Activated T-cell treated with anti-CD3 and anti-CD28 coated beads, Interleukin-2, amount 50 U/mL, for 24 hours (primary cell): ENCODE measurements at places on chromosomes 6 and 20.

GRCh38 chr6:148867862-148868261 is 121.0 kb downstream of the UST start:
- DNase-seq = no peak

GRCh38 chr6:107216197-107216933 is 101.0 kb upstream of the BEND3 start:
- no peak for DNase-seq

DNA sequence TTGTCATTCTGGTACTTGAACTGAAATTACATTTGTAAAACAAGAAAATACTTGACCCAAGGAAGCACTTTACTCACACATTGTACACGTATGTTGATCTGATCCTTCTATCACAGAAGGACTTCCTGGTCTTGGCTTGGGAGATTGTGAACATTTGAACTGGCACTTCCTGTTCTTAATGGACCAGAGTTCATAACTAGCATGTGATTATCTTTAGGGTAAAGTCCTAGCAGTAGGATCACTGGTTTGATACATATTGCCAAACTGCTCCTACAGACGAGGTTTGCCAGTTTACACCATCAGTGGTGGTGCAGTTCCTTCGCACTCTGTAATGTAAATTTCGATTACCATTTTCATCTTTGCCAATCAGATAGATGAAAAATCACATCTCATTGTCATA is 12.7 kb downstream of the HECA start:
- DNase-seq = no peak

GRCh38 chr6:20879526-20879925 is 345.3 kb downstream of the CDKAL1 start:
- DNase-seq = no peak

GRCh38 chr20:9092655-9093054 is 23.8 kb downstream of the PLCB4 start:
- DNase-seq = no peak

DNA sequence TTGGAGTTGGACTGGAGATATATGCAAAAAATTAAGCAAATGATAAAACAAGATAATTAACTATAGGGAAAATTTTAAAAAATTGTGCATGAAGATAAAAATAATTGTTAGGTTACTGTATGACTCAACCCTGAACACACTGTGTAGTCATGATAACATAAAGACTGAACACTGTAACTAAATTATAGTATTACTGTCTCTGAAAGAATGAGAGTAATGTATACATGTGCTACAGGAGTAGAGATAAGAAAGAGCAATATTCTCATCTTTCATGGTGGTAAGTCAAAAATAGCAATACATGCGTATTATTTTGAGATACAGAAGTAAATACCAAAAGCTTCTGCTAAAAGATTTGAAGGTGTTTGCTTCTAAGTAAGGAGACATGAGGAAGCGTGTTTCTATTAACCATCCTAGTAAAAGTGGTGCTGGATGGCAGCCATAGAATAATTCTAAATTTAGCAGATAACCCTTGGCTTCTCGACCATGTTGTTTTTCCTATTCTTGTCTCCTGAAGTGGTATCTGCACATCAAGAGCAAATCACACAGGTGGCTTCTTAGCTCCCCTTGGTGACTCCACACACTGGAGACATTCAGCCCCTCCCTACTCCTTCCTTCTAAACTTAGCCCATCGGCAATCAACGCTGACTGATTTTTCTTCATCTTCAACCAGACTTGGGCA is 390.6 kb upstream of the PLCB4 start:
- DNase-seq = no peak

- DNase-seq = no peak
Measured at GRCh38 chr6:4870821-4871494, 94.8 kb downstream of the CDYL start.

- DNase-seq = no peak
Measured at GRCh38 chr20:35368666-35369423, 42.9 kb downstream of the UQCC1 start.

DNA sequence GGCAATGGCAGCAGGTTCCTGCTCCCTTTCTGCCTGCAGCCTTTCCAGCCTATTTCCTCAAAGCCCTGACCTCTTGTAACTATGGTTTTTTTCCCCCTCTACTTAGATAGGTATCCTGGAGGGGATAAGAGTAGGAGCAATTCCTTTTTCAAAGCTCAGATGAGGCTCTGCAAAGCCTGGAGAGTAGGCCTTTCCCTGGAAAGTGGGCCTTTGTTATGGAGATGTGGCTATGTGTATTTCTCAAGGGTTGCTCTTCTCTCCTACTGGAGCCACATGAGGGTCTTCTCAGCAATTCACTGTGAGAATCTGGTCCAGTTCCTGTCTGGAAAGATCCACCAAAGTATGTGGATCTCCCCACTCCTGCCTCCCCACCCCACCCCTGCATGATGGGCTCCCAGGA is 96.0 kb downstream of the DTD1 start:
- no peak for DNase-seq

DNA sequence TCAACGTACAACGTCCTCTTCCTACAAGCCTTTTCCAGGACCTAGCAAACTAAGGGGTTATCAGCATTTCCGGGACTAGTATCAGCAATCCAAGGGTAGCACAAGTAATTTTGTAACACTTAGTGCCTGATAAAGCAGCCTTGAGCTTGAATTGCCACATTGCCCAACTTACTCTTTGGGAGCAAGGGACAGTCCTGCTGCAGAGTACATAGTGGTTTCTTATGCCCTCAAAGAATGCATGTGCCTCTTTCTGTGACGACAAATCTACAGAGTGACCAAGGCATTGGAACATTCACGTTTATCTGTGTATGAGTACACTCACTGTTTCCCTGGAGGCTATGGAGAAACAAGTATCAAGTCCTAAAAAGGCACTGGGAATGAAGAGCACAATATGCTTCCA is 3.2 kb upstream of the ID4 start:
- DNase-seq = no peak

DNA sequence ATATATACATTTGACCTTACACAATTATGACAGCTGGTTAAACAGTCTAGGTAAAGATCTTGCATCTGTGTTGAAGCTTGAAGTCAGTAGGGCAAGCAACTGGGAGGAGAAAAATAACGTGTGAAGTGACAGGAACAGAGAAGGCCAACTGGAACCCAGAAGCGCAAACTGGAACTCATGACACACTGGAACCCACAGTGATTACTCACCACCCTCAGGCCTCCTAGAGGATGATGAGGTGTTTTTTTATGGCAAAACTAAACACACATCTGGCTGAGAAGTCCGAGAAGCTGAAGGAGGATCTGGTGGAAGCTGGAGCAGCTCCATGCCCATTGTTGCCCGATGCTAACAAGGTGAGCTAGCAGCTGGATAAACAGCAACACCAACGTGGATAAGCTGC is 108.1 kb downstream of the TMEM200A start:
- no peak for DNase-seq

DNA sequence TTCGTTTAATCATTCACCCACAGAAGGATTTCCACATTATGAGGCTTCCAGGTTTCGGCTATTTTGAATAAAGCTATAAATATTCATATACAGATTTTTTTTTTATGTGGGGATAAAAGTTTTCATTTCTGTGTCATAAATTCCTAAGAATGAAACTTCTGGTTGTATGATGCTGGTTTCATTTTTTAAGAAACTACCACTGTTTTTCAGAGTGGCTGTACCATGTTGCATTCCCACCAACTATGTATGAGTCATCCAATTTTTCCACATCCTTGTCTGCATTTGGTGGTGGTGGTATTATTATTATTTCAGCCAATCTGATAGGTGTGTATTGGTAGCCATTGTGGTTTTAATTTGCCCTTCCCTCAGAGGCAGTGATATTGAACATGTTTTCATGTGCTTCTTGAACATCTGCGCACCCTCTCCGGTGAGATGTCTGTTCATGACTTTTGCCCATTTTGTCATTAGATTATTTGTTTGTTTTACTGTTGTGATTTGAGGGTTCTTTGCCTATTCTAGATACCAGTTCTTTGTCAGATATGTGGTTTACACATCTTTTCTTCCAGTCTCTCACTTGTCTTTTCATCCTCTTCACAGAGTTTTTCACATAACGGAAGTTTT is 75.5 kb downstream of the DOK5 start:
- no peak for DNase-seq

- DNase-seq = no peak
Measured at GRCh38 chr6:91708534-91708933, 1121.7 kb upstream of the MAP3K7 start.

DNA sequence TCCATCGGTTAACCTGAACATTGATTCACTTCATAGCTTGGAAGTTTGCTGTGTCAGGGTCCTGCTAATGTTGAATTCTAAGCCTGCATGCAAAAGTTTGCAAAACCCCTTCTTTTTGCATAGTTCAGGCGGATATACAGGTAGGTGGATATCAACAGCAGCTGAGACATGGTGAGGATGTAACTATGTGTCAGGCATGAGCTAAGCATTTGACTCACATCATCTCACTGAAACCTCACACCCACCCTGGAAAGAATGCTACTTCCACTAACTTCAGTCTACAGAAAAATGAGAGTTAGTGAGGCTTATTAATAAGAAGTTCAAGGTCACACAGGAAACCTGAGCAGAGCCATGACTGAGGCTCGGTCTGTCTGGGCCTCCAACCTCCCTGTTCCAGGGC is 276.9 kb downstream of the BMP7 start:
- no peak for DNase-seq

GRCh38 chr20:61234224-61234890 is 17.7 kb upstream of the CDH4 start:
- no peak for DNase-seq

DNA sequence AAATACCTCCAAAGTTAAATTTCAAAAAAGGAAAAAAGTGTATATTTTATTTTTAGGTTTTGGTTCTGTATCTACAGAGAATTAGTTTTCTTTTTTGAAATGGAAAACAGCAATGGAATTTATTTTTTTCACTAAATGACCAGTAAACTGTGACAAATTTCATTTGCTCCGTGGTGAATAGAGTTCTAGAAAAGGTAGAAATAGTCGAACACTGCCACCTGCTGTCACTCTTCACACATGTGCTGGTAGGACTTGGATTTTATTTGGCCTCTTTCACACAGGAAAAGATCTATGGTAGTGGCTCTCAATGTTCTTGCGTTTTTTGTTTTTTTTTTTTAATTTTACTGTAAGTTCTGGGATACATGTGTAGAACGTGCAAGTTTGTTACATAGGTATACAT is 312.5 kb downstream of the EYA4 start:
- DNase-seq = no peak

GRCh38 chr6:33828764-33829731 is 25.2 kb upstream of the MLN start:
- DNase-seq = no peak

DNA sequence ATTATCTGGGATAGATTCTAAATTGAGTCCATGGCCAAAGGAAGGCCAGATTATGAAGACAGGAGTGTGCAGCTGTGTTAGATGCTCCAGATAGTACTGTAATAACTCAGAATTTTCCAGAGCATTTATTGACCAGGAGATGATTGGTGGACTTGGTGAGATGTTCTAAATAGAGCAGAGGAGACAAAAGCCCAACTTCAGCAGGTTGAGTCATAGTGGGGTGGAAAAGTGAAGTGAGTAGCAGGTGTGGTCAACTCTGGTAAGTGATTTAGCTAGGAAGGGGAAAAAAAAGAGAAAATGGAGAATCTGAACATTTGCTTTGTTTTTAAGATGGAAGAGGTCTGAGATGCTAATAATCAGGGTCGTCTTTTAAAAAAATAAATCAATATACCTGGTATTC is 227.4 kb downstream of the TMEM200A start:
- no peak for DNase-seq

DNA sequence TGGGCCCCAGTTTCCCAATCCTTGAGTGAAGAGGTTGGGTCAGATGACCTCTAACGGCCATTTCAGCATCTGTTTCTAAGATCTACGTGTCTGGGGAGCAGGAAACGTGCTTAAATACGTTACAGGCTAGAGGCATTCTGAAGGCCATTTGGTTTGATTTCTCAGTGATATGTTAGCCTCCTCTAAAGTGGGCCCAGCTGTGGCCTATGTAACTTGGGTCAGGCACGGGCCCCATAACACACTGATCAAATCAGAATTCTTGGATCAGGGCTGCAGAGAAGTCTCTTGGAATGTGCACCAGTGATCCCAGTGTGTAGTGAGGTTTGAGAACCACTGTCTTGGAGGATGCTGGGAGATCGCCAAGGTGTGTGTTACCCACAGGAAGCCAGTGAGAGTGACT is 36.1 kb upstream of the TGM3 start:
- DNase-seq = no peak

GRCh38 chr6:141056945-141057625 is 1075.6 kb upstream of the GJE1 start:
- DNase-seq = no peak

GRCh38 chr6:64504503-64504902 is 868.9 kb downstream of the PHF3 start:
- no peak for DNase-seq

DNA sequence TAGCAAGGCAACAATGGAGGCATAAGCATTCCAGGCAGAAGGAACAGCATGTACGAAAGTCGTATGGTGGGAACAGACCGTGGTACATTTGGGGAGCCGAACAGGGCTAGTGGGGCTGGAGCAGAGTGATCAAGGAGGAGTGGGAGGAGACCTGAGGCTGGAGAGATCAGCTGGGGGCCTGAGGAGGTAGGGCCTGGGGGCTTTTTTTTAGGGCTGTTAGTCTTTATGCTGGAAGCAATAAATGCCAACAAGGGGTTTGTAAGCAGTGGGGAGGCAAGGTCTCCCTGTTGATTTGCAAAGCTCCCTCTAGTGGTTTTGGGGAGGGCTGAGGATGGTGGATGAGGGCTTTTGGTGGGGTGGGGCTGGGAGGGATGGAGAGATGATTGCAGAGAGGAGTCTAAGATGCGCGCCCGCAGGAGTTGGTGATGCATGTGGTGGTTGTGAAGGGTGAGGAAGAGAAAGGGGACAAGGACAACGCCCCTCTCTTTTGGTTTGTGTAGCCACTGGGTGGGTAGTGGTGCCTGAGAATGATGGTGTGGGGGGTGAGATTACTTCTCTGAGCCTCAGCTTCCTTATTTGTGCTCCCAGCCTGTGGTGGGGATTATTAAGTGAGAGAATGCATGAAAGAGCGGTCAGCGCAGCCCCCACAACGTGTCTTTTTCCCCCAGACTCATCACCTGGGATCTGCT is 74.1 kb upstream of the TOX2 start:
- peak; percentile 48 for DNase-seq

- DNase-seq = no peak
Measured at GRCh38 chr6:12507636-12508035, 208.9 kb upstream of the PHACTR1 start.

DNA sequence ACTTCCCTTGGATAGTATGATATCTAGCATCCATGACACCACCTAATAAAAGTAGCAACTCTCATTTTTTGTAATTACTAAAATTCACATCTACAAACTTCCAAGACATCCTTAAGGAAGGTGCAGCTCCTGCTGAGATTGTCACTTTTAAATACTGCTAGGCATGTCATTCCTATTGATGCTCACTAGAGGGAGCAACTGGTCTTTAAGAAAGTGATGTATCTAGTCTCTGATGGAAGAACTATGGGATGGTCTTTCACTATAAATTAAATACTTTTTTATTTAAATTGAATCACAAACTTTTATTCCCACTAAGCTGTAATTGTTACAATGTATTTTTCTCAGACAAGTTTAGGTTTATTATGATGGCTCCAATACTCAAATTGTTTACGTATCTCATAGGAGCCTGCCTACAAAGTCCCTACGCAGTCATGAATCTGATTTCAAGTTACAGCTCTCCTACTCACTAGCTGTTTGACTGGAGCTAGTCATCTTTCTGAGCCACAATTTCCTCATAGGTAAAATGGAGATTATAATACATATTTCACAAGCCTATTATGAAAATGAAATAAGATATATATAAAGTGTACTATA is 8.1 kb upstream of the TSPYL1 start:
- no peak for DNase-seq
